Keratinocyte (primary cell): ENCODE measurements at places on chromosomes 1 and 21. TPM values are rescaled to one million over a fixed set of nuclear protein-coding genes. Genes with fewer than 3 reads are reported as not detected.

The CXADR gene
- polyA plus RNA-seq = 35.5 to 42.6 TPM (median 37.3 TPM) in 3 replicates

The SLC19A1 gene
- polyA plus RNA-seq = 3.8 to 4.5 TPM (median 3.9 TPM) in 3 replicates

The ITSN1 gene
- 31.1 to 60.0 TPM (median 34.3 TPM) in 3 replicates for polyA plus RNA-seq

DNA sequence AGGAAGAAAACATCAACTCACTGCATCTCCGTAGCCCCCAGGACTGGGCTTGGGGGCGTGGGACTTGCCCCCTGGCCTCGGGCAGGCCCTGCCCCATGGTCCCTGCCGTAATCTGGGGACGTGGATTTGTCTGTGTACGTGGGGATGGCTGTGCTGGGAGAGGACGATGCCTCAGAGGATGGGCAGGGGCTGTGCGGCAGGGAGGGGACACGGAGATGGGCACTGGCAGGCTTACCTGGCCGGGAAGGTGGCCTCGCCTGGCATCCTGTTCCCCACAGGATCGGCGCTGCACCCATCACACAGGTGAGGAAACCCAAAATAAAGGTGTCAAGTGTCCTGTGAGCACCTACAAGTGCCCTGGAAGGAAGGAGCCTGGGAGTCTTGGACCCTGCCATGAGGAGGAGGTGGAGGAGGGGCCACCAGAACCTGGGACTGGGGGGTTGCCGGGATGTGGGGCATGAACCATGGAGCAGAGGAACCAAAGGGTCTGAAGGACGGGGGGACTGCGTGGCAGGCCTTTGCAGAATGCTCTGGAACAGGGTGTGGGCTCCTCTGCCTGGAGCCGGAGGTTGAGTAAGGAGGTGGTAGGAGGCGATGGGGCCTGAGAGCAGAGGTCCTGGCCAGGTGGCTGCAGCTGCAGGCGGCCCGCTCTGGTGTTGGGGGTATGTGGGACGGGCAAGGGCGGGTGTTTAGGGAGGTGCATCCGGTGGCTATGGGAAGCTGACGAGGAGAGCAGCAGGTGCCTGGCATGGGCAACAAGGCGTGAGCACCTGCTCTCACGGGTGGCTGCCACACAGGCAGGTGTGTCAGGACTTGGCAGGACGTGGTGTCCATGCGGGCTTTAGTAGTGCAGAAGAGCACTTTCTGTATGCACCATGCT lies 27.8 kb upstream of the LRRC3 start:
- no peak overlapping the region for H3K27ac ChIP-seq
- H3K4me3 ChIP-seq = no peak overlapping the region
- H3K36me3 ChIP-seq = no peaks in the 10 kb centered on the region
- DNase-seq = no peak
- no peaks in the 10 kb centered on the region for H3K4me1 ChIP-seq

- H3K27ac ChIP-seq = no peak overlapping the region
- DNase-seq = no peak
- peaks cover 12% of the 10 kb centered on the region for H3K36me3 ChIP-seq
- no peaks in the 10 kb centered on the region for H3K27me3 ChIP-seq
These were observed 12.2 kb upstream of the CCDC27 start for GRCh38 chr1:3740042-3740441.

The ST6GALNAC5 gene
- 12.8 to 18.7 TPM (median 14.3 TPM) in 3 replicates for polyA plus RNA-seq

DNA sequence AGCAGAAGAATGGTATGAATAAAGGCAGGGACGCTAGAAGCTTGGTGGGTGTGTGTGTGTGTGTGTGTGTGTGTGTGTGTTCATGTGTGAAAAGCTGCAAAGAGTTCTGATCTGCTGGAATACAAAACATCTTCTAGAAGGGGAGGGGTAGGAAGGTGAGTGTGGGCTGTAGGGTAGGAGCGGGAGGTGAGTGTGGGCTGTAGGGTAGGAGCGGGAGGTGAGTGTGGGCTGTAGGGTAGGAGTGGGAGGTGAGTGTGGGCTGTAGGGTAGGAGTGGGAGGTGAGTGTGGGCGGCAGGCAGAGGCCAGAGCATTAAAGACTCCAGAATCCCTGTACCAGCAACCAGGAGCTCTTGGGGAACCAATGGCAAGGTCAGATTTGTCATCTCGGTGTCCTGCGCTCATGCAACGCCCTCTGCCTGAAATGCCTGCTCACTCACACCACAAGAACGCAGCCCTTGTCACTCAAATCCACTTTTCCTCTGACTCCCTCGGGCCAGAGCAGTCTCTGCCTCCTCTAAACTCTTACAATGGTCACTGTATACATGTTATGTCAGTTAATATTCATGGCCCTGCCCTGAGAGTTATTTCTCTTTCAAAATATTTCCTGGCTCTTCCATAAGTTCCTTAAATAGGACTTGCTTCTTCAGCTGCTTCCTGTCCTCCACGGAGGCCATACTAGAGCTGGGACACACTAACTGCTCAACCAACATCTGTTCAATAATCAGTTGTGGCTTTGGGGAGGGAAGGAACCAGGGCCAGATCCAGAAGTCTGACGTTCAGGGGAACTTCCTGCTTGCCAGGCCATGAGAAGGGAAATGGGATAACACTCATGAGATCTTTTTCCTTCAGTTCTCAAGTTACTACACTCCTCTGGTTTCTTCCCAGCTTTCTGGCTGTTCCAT lies 53.6 kb upstream of the ZNF644 start:
- H3K4me1 ChIP-seq = no peaks in the 10 kb centered on the region
- H3K36me3 ChIP-seq = no peaks in the 10 kb centered on the region
- H3K27ac ChIP-seq = no peak overlapping the region
- no peak for DNase-seq
- H3K27me3 ChIP-seq = no peaks in the 10 kb centered on the region
- no peak overlapping the region for H3K4me3 ChIP-seq

DNA sequence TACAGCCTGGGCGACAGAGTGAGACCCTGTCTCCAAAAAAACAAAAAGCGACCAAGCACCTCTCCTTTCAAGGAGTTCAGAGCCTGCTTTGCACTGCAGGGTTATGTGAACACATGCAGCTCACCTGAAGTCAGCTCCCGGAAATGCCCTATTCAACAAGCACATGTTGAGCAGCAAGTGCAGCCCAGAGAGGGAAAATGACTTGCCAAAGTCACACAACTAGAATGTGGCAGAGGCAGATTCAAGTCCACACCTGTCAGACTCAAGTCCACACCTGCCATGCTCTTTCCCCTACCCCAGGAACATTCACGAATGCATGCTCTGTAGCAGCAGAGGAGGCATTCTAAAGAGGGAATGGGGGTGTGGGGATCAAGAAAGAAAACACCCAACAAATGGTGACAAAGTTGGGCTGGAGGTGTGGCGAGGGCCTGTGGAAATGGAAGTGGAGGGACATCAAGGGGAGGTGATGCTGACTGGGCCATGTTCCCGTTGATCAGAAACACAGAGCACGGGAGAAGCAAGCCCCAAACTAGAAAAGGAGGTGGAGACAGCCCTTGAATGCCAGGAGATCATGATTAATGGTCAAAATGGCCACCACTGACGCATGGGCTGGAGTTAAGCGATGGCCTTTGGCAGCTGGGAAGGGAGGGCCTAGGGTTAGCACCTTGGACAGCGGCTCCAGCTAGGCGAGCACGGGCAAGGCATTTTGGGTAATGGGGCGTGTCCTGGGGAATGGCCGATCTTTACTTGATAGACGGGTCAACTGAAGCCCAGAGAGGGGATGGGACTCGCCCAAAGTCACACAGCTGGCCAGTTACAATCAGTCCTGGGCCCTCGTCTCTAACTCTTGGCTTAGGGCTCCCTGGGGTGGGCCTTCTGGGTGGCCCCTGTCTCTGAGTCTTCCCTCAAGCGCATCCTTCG lies 21.5 kb downstream of the RAP1GAP start:
- no peak overlapping the region for H3K27ac ChIP-seq
- H3K4me1 ChIP-seq = peaks cover 7% of the 10 kb centered on the region
- H3K27me3 ChIP-seq = peaks cover 20% of the 10 kb centered on the region
- H3K36me3 ChIP-seq = no peaks in the 10 kb centered on the region

The GJA8 gene
- not detected in 3 replicates for polyA plus RNA-seq

- H3K36me3 ChIP-seq = no peaks in the 10 kb centered on the region
- no peak overlapping the region for H3K4me3 ChIP-seq
- DNase-seq = no peak
- H3K4me1 ChIP-seq = no peaks in the 10 kb centered on the region
- H3K27ac ChIP-seq = no peak overlapping the region
These were observed 579.7 kb downstream of the PLA2G4A start for GRCh38 chr1:187408212-187409004.

The LRRC71 gene
- not detected in 3 replicates for polyA plus RNA-seq

DNA sequence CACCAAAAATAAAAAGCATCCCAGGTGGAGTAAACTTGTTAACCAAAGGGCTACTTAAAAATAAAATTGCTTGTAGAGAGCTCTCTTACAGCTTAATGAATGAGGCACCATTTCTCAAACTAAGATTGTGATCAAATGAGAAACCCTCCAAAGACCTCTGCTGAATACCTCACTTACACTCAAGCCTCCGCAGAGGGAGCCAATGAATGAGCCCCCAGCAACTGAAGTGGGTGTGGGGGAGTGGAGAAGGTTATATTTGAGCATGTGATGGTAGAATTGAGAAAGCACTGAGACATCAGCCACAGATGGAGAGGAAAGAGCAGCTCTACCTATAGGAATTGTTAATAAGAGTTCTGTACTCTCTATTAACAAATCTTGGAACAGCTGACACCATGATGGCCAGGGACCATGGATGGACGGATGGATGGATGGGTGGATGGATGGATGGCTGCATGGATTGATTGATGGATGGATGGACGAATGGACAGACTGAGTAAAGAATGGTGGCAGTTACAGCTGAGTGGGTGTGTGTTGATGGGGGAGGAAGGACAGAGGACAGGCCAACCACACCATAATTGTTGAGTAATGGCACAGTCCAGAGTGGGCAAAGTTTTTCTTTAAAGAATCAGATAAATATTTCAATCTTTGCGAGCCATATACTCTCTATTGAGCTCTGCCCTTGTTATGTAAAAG lies 20.3 kb upstream of the TIAM1 start:
- H3K27ac ChIP-seq = no peak overlapping the region
- H3K27me3 ChIP-seq = no peaks in the 10 kb centered on the region
- no peak for DNase-seq
- peaks cover 5% of the 10 kb centered on the region for H3K4me1 ChIP-seq
- no peaks in the 10 kb centered on the region for H3K36me3 ChIP-seq
- no peak overlapping the region for H3K4me3 ChIP-seq

GRCh38 chr1:6822530-6823359 lies 37.5 kb downstream of the CAMTA1 start:
- H3K4me1 ChIP-seq = peaks cover 10% of the 10 kb centered on the region
- no peaks in the 10 kb centered on the region for H3K36me3 ChIP-seq
- no peak overlapping the region for H3K4me3 ChIP-seq
- H3K27ac ChIP-seq = no peak overlapping the region

DNA sequence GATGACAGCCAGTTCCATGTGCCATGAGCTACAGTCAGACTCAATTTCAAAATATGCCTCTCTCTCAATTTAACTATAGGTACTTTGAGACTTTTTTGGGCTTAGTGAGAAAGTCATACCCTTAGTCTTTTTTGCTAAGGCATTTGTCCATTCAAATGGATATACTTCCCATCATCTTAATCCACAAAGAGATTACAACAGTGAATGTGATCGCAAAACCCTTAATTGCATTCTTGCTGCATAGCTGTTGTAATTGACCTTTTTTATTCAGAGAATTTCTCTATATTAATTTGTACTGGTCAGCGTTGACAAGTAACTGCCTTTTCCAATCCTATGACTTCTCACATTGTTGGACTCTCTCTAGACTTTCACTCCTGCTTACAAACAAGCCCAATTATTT lies 38.6 kb upstream of the RGS18 start:
- H3K4me1 ChIP-seq = no peaks in the 10 kb centered on the region
- H3K4me3 ChIP-seq = no peak overlapping the region
- H3K27ac ChIP-seq = no peak overlapping the region
- DNase-seq = no peak
- no peaks in the 10 kb centered on the region for H3K27me3 ChIP-seq

The SNX7 gene
- 24.8 to 50.5 TPM (median 34.0 TPM) in 3 replicates for polyA plus RNA-seq

The PPP1R8 gene
- 47.3 to 56.2 TPM (median 48.2 TPM) in 3 replicates for polyA plus RNA-seq

The CDCA8 gene
- 3.7 to 22.1 TPM (median 15.1 TPM) in 3 replicates for polyA plus RNA-seq

The SPRR2F gene
- not detected in 3 replicates for polyA plus RNA-seq

DNA sequence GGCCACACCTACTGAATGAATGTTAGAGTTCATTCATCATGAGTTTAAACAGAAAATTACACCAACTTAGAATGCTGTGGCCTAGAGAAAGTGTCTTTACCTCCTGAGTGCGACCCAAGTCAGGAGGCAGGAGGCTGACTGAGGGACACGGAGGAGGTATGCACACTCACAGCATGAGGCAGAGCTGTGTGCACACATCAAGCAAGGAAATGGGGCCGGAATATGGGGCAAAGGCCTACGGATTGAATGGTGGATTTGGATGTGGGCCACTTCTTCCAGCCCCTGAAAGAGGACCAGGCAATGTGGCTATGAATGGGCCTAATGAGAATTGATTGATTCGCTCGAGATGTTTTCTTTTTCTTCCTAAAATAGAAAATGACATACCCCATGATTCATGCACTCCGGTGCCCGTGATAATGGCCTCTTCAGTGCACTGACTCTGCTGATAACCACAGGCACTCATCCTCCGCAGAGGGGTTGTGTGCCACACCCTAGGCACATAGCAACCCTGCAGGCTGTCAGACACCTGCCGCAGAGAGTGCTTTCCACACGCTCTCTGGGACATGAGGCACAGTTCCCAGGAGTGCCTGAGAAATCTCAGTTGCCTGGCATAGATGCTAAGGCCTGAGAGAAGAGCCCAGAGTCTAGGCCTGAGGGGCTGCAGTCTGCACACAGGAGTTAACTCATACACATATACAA lies 155.5 kb downstream of the GLUL start:
- DNase-seq = no peak
- H3K27me3 ChIP-seq = no peaks in the 10 kb centered on the region
- peaks cover 11% of the 10 kb centered on the region for H3K4me1 ChIP-seq
- H3K4me3 ChIP-seq = no peak overlapping the region
- no peaks in the 10 kb centered on the region for H3K36me3 ChIP-seq

- no peaks in the 10 kb centered on the region for H3K36me3 ChIP-seq
- no peak overlapping the region for H3K27ac ChIP-seq
- peaks cover 7% of the 10 kb centered on the region for H3K4me1 ChIP-seq
- H3K4me3 ChIP-seq = no peak overlapping the region
These were observed 174.6 kb downstream of the TRIM33 start for GRCh38 chr1:114336360-114336759.

- H3K36me3 ChIP-seq = no peaks in the 10 kb centered on the region
- peaks cover 3% of the 10 kb centered on the region for H3K27me3 ChIP-seq
- H3K4me3 ChIP-seq = no peak overlapping the region
- H3K4me1 ChIP-seq = no peaks in the 10 kb centered on the region
These were observed 39.3 kb upstream of the ZBTB18 start for GRCh38 chr1:244011786-244012185.

GRCh38 chr1:10909697-10910680 lies 102.5 kb upstream of the TARDBP start:
- H3K4me1 ChIP-seq = peaks cover 10% of the 10 kb centered on the region
- H3K27me3 ChIP-seq = no peaks in the 10 kb centered on the region
- no peak overlapping the region for H3K4me3 ChIP-seq
- H3K36me3 ChIP-seq = no peaks in the 10 kb centered on the region

- H3K27me3 ChIP-seq = no peaks in the 10 kb centered on the region
- no peaks in the 10 kb centered on the region for H3K4me1 ChIP-seq
- no peak overlapping the region for H3K27ac ChIP-seq
- DNase-seq = no peak
These were observed 439.5 kb downstream of the PLPP3 start for GRCh38 chr1:56139836-56140235.

The LIN28A gene
- polyA plus RNA-seq = 0.03 TPM in 1 of 3 replicates, not detected in the others

The FOXO6 gene
- polyA plus RNA-seq = not detected in 3 replicates

- H3K27ac ChIP-seq = no peak overlapping the region
- H3K36me3 ChIP-seq = no peaks in the 10 kb centered on the region
- no peak for DNase-seq
- H3K4me3 ChIP-seq = no peak overlapping the region
These were observed 42.2 kb upstream of the BCAR3 start for GRCh38 chr1:93723733-93724270.

The COL16A1 gene
- polyA plus RNA-seq = 31.2 to 75.5 TPM (median 43.4 TPM) in 3 replicates

GRCh38 chr1:22255341-22256212 lies 112.7 kb upstream of the WNT4 start:
- DNase-seq = no peak
- H3K4me3 ChIP-seq = no peak overlapping the region
- peaks cover 4% of the 10 kb centered on the region for H3K4me1 ChIP-seq
- no peak overlapping the region for H3K27ac ChIP-seq
- peaks cover 61% of the 10 kb centered on the region for H3K27me3 ChIP-seq
